ENCODE measurements at places on chromosomes 2 and 18.

DNA sequence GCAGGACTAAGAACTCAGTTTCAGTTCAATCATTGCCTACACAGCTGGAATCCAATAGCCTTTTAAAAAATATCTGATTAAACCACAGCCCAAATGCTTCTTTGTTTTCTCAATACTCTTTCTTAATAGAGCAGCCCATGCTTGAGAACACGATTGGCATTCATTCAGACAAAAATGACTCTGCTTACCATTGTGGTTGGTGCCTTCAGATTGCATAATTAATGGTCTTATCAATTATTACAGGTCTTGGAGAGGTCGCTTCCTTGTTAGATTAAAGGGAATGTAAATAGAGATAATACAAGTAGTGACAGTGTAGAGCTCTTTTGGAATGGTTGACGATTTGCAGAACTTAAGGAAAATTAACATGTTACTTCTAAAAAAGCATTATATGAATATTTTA lies 107.2 kb downstream of the RNF152 start:
- DNase-seq, result no peak

GRCh38 chr2:150212722-150213171 lies 274.7 kb downstream of the RND3 start:
- no peak for DNase-seq

DNA sequence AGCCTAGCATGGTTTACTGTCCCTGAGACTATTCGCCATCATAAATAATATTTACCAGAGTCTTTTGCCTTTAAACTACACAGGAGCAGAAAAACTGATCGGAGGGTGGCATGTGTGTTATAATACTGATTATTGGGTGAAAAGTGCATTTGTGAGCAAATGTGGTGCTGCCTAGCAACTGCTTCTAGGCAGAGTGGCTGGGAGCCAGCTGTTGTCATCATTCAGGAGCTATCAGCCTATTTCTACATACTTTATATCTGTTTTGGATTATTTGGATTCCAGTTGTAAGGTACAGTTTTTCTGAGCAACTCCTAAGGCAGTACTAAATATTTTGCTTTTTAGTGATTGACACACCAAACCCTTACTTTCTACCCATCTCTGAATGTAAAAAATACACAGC lies 75.0 kb upstream of the MSTN start:
- DNase-seq, result no peak

DNA sequence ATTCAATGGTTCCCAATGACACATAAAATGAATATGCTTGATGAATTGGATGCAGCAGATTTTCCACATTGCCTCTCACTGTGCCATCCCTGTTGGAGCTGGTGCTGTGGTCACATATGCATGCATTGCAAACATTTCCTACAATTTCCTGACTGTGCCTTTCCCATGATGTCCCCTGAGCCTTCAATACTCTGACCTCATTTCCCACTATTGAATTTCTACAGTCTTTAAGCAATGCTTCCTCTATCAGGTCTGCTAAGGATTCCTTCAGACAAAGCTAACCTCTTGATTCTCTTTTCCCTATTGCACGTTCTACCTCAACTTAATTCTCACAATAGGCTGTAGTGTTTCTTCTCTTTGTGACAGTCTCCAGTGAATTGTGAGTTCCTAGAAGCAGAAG lies 342.5 kb upstream of the CRIM1 start:
- no peak for DNase-seq

DNA sequence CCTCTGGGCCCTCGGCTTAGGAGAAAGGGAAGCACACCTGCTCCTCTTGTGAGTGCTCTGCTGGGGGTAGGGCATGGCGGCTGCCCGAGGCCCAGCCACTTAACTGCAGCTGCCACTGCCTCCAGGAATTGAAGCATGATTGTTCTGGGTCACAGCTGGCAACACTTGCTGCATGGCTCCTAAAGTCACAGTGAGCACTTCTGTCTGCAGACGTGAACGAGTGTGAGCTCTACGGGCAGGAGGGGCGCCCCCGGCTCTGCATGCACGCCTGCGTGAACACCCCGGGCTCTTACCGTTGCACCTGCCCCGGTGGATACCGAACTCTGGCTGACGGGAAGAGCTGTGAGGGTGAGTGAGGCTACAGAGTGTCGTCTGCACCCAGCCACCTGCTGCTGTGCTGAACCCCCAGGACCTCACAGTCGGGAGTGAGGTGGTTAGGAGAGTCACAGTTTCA lies 44.4 kb downstream of the FBLN7 start:
- DNase-seq, result no peak

DNA sequence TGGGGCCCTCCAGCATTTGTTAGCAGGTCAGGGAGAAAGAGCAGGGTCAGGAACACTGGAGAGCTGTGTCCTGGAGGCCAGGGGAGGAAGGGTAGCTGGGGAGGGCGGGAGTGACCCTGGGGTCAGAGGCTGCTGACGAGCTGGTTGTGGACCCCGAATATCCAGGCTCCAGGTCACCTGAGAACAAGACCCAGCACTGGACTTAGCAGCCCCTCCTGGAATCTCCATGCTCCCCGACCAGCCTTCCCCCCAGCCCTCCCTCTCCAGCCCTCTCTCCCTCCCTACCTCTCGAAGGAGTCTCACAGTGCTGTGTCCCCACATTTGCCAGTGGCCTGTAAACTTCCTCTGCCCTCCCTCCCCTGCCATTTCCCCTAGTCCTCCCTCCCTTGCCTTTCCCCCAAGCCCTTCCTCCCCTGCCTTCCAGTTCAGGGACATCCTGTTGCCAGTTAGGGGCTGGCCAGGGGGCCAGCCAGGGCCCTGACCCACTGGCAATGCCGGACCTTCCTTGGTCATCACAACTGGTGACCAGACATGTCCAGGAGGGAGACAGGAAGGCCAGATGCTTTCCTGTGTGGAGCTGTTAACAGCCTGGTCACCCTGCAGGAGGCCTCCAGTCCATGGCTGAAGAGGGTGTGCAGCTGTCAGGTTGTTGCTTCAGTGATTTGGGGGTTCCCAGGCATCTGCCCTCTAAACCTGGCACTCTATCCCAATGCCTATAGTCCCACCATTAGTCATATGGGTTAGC lies 50.0 kb upstream of the FAHD2A start:
- no peak for DNase-seq

- no peak for DNase-seq
Observed at GRCh38 chr18:46421973-46422551, 235.0 kb downstream of the LOXHD1 start.

GRCh38 chr2:11264007-11264406 lies 80.4 kb downstream of the ROCK2 start:
- DNase-seq, result no peak

Data from esophagus squamous epithelium (tissue), 5 donors.